Putamen (tissue), 1 donor: ENCODE measurements at places on chromosomes 4 and X.

GRCh38 chrX:144616317-144616716 is 631.0 kb upstream of the SPANXN1 start:
- no peak for DNase-seq

- peak; percentile 52 for DNase-seq
These were observed at the start of gene CXCL8 for GRCh38 chr4:73740353-73740778. TSS of gene CXCL8 (plus strand) at chr4:73740569. CDS start at chr4:73740659, 90 bp downstream.

GRCh38 chrX:23263892-23264291 is 70.8 kb upstream of the PTCHD1 start:
- DNase-seq = no peak

- DNase-seq = no peak
These were observed 902.7 kb upstream of the EPHA5 start for GRCh38 chr4:66572949-66573348.

- DNase-seq = no peak
These were observed 278.5 kb upstream of the TENM3 start for GRCh38 chr4:181964731-181965130.

DNA sequence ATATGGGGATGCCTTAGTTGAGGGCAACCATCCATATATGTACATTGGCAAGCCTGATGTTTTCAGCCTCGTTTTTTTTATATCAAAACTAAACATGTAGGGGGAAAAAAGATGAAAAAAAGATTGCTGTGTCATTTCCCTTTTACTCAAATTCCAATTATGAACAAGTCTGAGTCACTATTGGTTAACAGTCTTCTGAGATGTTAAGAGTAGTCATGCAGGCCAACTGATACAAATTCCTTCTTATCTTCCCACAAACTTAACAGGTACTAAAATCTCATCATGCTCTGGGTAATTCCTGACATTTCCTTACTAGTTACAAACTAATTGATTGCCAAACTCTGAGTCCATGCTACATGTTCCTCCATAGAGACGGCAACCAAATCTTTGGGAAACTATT is 222.1 kb downstream of the FRMPD4 start:
- DNase-seq = no peak

DNA sequence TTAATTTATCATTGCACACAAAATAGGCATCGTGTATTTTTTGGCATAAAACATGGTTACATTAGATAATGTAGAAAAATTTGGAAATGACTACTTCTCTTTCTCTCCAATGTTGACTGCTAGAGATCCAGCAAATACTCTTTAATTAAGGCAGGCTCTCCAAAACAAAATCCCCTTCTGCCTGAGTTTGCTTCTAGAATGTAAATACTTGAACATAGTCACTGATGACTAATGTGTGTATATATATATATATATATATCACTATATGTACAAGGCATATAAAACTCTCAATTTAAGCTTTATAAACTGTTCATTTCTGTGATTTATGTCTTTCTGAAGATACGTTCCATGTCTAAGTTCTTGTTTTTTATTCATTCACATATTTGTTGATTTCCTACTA is 67.2 kb upstream of the CAMK2D start:
- no peak for DNase-seq

DNA sequence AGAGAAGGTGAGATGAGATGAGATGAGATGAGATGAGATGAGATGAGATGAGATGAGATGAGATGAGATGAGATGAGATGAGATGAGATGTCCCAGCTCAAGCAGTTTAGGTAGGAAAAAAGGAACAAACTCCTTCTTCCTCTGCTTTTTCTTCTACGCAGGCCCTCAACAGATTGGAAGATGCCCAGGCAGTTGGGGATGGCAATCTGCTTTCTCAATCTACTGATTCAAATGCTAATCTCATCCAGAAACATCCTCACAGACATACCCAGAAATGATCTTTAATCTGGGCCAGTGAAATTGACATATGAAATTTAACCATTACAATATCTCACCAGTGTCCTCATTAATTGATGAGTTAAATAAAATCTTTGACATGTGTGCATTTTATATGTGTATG is 370.3 kb upstream of the SLC7A11 start:
- no peak for DNase-seq

- peak; percentile 11 for DNase-seq
These were observed at the start of gene COL4A5 for GRCh38 chrX:108439426-108439942. TSS of gene COL4A5 (plus strand) at chrX:108439838. CDS start at chrX:108440126, 288 bp downstream.

DNA sequence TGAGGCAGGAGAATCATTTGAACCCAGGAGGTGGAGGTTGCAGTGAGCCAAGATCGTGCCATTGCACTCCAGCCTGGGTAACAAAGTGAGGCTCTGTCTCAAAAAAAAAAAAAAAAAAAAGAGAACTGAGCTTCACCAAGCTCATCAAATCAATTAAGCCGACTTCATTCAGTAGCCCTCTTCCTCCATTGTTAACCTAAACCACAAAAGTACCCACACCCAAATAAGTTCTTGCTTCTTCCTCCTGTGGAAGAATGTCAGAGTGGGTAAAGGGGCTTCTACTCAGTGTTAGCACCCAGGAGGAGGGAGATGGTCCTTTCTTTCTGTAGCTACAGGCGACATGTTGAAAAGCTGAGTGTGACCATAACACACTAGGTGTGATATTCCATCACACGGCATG is 58.6 kb upstream of the CHRNA9 start:
- DNase-seq = no peak

DNA sequence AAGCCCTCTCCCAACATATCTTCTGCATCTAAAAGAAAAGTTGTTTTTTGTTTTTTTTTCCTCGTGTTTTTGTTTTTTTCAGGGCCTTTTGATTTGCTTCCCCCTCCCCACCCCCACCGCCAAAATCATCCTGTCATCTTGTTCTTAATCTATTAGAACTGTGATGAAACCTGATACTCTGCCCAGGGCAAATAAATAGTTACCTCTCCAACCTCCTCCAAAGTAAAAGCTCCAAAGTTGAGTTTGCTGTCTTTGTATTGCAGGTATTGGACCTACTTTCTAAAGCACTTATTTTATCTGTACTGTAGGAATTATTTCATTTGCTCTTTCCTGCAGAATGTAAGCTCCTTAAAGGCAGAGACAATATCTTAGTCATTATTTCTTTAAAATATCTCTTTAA is 172.9 kb downstream of the SOWAHB start:
- no peak for DNase-seq

GRCh38 chr4:109206620-109207019 is 95.8 kb downstream of the COL25A1 start:
- DNase-seq = no peak

- no peak for DNase-seq
These were observed 8.6 kb downstream of the SHOX start for GRCh38 chrX:639151-639550.

GRCh38 chr4:87895964-87896621 is 63.3 kb downstream of the MEPE start:
- no peak for DNase-seq

DNA sequence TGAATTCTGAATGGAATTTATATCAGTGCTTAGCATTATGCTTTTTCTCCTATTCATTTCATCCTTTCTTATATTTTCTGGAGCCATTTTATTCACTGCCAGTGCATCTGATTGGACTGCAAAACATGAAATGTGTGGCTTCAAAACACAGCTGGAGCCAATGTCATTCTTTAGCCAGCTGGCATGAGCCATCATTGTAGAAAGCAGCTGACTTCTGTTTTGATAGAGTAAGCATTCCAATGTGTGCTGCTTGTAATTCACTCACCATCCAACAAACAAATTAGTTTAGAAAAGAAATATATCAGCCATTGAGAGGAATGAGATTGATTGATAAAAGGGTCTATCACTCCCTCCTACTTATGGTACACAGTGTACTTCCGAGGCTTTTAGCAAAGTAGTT is 2616.0 kb downstream of the ARAP2 start:
- peak; percentile 17 for DNase-seq

DNA sequence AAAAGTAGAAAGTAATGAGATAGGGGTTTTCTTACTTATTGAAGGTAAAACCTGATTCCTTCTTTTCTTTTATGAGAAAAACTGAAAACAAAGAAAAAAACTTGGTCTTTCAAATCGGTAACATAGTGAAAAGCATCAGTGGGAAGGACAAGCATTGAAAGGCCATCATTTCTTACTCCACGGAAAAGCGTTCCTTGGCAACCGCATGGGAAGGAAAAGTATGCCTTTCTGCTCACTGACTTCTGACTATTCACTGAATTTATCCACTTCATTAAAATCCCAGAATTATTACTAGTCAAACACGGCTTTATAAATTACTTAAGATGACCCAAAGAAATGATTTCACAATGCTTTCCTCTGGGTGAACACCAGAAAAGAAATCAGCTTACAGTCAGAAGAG is 646.7 kb downstream of the TLL1 start:
- no peak for DNase-seq

- DNase-seq = peak; percentile 16
These were observed 797 bp downstream of the CD99L2 start for GRCh38 chrX:150897421-150898320.

DNA sequence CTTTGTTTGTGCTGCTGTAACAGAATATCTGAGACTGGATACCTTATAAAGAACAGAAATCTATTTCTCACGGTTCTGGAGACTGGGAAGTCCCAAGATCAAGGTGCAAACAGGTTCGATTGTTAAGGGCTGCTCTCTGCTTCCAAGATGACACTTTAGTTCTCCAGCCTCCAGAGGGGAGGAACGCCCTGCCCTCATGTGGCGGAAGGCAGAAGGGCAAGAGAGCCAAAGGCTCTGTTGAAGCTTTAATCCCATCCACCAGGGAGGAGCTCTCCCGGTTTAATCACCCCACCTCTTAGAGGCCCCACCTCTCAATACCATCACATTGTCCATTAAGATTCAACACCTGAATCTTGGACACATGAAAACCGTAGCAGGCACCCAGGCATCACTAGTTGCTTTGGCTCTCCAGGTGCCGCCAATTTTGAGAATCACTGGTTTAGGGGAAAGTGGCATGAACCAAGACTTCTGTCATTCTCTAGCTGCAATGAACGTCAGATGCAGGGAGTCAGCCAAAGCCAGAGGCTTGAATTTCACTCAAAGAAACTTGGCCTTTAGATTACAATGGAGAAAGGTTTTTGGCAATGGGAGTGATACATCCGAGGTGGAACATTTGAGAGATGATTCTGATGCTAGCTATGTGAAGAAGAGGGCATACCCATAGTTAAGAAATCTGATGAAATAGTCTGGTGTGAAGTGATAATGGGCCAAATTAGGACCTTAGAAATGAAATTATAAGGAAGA is 15.7 kb downstream of the FHL1 start:
- peak; percentile 7 for DNase-seq

DNA sequence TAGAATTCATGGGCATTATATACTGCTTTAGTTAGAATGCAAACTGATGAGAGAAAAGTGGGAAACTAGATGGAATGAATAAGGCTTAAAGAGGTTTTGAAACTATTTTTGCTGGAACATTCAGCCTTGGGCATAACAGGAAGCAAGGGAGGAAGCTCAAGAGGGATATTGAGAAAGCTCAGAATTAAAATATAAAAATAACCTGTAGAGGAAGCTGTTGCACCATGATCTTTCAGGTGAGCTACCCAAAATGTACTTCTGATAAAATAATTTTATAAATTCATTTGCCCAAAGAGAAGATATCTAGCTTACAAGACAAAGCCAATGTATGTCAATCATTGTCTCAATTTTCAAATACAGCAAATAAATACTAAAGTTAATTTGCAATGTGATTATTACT is 11.3 kb downstream of the GC start:
- no peak for DNase-seq

GRCh38 chr4:2878346-2878745 is 34.7 kb downstream of the ADD1 start:
- no peak for DNase-seq

DNA sequence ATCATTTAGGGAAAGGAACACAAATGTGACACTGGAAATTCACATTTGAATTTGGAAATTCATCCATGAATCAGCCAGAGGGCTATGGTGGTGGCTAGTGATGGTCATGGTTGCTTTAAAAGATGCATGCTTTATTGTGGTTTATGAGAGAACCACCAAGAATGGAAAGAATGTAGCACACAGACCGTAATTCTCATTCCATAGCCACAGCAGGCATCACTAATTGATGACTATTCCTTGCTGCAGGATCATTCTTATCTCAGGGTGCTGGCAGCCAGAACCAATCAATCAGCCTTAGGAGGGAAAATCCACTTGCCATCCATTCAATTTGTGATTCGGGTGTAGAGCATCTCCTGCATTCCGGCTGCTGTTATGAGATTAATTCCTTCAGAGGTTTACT is 115.6 kb downstream of the DHRSX start:
- no peak for DNase-seq

- no peak for DNase-seq
These were observed 185.1 kb downstream of the NPNT start for GRCh38 chr4:106080376-106080775.
